Neural crest cell (in vitro differentiated cells): ENCODE measurements at places on chromosomes 2 and 18. TPM values are rescaled to one million over a fixed set of nuclear protein-coding genes. Genes with fewer than 3 reads are reported as not detected.

- H3K4me1 ChIP-seq = no peaks in the 10 kb centered on the region
- H3K27ac ChIP-seq = no peak overlapping the region
- DNase-seq = no peak
Measured at GRCh38 chr2:52745144-52745543, 1022.5 kb upstream of the CHAC2 start.

- peak overlapping the region; percentile 44 for H3K27ac ChIP-seq
- peaks cover 3% of the 10 kb centered on the region for H3K27me3 ChIP-seq
- H3K36me3 ChIP-seq = peaks cover 3% of the 10 kb centered on the region
- no peak overlapping the region for H3K4me3 ChIP-seq
- H3K4me1 ChIP-seq = peaks cover 42% of the 10 kb centered on the region
Measured at GRCh38 chr2:6806604-6807003, 59.1 kb downstream of the CMPK2 start.

GRCh38 chr2:19355014-19355405, 3.4 kb downstream of the OSR1 start:
- H3K27ac ChIP-seq = no peak overlapping the region
- H3K4me1 ChIP-seq = peaks cover 22% of the 10 kb centered on the region
- peaks cover 4% of the 10 kb centered on the region for H3K36me3 ChIP-seq
- no peak for DNase-seq

GRCh38 chr2:155747531-155747930, 585.0 kb downstream of the NR4A2 start:
- no peaks in the 10 kb centered on the region for H3K4me1 ChIP-seq
- DNase-seq = no peak
- H3K36me3 ChIP-seq = peaks cover 5% of the 10 kb centered on the region
- H3K27me3 ChIP-seq = no peaks in the 10 kb centered on the region
- H3K4me3 ChIP-seq = no peak overlapping the region

DNA sequence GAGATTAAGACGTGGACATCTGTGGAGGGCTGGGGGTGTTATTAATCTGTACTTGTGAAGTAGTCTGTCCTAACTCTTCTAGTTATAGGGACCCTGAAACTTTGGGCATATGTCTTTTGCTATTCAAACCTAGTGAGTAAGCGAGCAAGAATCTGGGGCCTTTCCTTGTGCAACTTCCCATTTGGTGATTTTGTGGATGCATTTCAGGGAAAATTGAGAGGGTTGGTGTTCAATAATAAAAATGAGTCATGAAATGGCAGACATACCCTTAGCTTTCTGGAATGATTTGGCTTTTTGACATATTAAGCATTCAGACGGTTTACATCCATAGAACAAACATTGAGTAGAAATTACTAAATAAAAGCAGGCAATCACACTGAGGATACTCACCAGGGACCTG, 17.0 kb downstream of the COL4A4 start:
- no peaks in the 10 kb centered on the region for H3K4me1 ChIP-seq
- no peaks in the 10 kb centered on the region for H3K36me3 ChIP-seq
- DNase-seq = no peak
- H3K27me3 ChIP-seq = no peaks in the 10 kb centered on the region
- H3K4me3 ChIP-seq = no peak overlapping the region

DNA sequence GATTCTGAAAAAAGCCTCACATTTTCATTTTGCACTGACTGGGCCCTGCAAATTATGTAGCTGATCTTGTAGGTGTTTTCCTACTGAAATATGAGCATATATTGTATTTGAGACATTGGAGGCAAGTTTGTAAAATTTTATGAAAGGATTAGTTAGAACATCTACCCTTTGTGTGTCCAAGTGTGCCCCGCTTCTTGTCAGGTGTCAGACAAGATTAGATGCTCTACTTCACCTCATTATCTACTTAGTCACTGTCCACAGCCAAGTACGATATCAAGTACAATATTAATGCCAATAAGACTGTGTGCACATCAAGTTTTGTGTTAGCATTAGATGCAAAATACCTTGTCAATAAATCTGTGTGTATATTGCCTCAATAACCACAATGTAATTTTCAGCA, 67.8 kb upstream of the RPRM start:
- H3K27me3 ChIP-seq = no peaks in the 10 kb centered on the region
- no peak for DNase-seq
- H3K4me1 ChIP-seq = no peaks in the 10 kb centered on the region
- H3K27ac ChIP-seq = no peak overlapping the region
- no peak overlapping the region for H3K4me3 ChIP-seq

DNA sequence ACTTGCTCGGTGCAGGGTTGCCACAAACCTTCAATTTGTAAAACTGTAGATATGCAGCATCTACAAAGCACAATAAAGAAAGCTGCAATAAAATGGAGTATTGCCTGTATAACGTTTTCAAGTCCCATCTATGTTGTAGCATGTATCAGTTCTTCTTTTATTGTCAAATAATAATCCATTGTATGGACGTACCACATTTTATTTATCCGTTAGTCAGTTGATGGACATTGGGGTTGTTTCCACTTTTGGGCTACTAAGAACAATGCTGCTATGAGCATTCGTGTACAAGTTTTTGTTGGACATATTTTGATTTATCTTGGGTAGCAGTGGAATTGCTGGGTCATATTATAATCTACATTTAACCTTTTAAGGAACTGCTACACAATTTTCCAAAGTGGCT, 240.7 kb upstream of the SIX3 start:
- peaks cover 26% of the 10 kb centered on the region for H3K27me3 ChIP-seq
- DNase-seq = no peak
- no peak overlapping the region for H3K4me3 ChIP-seq
- H3K27ac ChIP-seq = no peak overlapping the region

- no peak overlapping the region for H3K4me3 ChIP-seq
- peaks cover 16% of the 10 kb centered on the region for H3K4me1 ChIP-seq
- H3K27ac ChIP-seq = no peak overlapping the region
- H3K36me3 ChIP-seq = no peaks in the 10 kb centered on the region
- H3K27me3 ChIP-seq = no peaks in the 10 kb centered on the region
- no peak for DNase-seq
Measured at GRCh38 chr2:32865399-32866068, 81.2 kb upstream of the LTBP1 start.

DNA sequence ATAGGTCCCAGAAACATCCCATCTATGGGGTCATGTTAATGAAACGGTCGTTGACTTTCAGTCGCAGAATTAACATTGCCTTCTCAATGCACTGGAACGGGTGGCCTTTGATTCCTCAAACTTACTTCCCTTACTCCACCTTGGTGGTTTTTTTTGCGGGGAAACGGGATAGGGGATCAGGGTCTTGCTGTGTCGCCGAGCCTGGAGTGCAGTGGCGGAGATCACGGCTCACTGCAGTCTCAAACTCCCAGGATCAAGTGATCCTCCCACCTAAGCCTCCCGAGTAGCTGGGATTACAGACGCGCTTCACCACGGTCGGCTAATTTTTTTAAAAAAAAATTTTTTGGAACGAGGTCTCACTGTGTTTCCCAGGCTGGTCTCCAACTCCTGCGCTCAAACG, 754 bp downstream of the ATG16L1 start:
- H3K36me3 ChIP-seq = no peaks in the 10 kb centered on the region
- peaks cover 7% of the 10 kb centered on the region for H3K27me3 ChIP-seq
- DNase-seq = no peak
- H3K4me1 ChIP-seq = peaks cover 15% of the 10 kb centered on the region

DNA sequence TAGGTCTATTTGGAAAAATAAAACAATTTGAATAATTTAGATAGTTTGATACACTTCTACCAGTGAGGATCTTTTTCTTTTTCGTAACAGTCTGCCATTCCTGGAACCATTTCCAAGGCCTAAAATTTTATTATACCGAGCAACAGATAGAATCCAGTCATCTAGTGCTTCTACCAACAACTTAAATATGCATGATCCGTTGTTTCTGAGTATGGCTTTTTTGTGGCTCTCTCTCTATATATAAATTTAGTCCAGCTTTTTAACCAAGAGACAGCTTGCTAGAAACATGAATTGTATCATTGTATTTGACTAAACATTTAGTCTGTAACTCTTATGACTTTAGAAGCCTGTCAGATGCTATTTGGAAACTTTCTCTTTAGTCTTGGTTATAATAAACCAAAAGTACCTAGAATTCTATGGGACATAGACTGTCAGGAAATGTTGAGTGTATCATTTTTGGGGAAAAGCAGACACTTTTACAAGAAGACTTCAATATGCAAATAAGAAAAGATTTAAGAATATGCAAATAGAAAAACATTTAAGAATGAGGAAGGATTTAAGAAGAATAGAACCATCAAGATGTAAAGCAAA, 161.4 kb downstream of the ZEB2 start:
- H3K4me1 ChIP-seq = peaks cover 21% of the 10 kb centered on the region
- H3K27me3 ChIP-seq = no peaks in the 10 kb centered on the region
- DNase-seq = no peak
- no peaks in the 10 kb centered on the region for H3K36me3 ChIP-seq
- no peak overlapping the region for H3K4me3 ChIP-seq

GRCh38 chr18:76412010-76412817, 82.8 kb downstream of the ZNF516 start:
- peaks cover 21% of the 10 kb centered on the region for H3K36me3 ChIP-seq
- H3K27ac ChIP-seq = peak overlapping the region; percentile 78
- no peaks in the 10 kb centered on the region for H3K27me3 ChIP-seq
- peaks cover 53% of the 10 kb centered on the region for H3K4me1 ChIP-seq
- H3K4me3 ChIP-seq = no peak overlapping the region
- DNase-seq = no peak

DNA sequence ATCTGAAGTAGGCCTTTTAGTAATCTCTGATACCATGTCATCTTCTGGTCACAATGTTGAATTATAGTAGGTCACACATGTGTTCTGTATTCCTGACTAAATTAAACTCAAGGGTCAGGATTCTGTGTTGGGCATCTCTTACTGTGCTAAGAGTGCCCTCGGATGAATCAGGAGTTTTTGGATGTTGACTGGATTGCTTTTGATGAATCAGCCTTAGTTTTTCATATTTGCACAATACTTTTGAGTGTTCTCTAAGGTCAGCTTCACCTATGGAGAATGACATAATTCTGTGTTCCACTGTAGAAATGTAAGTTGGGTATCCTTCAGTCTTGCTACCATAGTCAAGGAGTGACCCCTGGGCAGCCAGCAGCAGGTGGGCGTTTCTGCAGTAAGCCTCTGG, 190.1 kb downstream of the PTPRM start:
- H3K4me3 ChIP-seq = no peak overlapping the region
- no peak for DNase-seq
- H3K27me3 ChIP-seq = no peaks in the 10 kb centered on the region
- H3K36me3 ChIP-seq = no peaks in the 10 kb centered on the region
- H3K27ac ChIP-seq = no peak overlapping the region

The SESTD1 gene
- 98.2 and 99.7 TPM in 2 replicates for total RNA-seq

The WDR75 gene
- total RNA-seq = 53.2 and 54.7 TPM in 2 replicates

The TBR1 gene
- total RNA-seq = 0.05 and 0.09 TPM in 2 replicates

The C2orf72 gene
- 3.0 and 3.3 TPM in 2 replicates for total RNA-seq
